ENCODE measurements at places on chromosomes 16 and 17. TPM values are rescaled to one million over a fixed set of nuclear protein-coding genes. Genes with fewer than 3 reads are reported as not detected.

DNA sequence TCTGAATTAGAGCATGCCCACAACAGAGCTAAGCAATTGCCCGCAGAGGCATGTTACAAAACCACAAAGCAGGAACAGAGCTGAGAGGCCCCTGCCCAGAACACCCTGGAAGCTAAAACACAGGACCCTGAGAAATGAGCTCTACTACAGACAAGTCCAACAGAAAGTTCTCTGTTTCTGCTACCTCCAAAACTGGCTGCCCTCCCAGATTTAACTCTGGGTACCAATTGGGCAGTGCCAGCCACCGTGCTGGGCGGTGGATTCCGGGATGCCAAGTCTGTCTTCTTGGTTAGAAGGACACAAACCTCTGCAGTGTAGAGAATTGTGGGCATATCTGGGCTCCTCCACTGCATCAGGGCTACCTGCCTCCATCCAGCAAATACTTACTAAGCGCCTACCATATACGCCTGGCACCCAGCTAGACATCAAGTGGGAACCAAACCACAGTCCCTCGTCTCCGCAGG is 1.0 kb downstream of the CMTM4 start:
- DNase-seq, result no peak

DNA sequence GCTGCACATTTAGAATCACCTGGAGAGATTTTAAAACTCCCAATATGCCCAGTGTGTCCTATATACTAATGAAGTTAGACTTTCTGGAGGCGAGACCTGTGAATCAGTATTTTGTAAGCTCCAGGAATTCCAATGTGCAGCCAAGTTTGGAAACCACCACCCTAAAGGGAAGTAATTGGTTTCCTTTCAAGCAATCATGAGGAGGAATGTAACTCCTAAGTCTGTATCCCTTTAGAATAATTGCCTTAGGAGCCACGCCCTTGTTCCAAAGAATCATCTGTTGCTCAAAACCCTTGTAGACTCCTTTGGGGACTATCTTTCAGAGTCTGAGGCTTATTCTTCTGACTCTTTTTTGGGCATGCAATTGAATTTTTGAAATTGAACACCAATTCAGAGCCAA is 84.4 kb downstream of the DNAH9 start:
- DNase-seq, result no peak

DNA sequence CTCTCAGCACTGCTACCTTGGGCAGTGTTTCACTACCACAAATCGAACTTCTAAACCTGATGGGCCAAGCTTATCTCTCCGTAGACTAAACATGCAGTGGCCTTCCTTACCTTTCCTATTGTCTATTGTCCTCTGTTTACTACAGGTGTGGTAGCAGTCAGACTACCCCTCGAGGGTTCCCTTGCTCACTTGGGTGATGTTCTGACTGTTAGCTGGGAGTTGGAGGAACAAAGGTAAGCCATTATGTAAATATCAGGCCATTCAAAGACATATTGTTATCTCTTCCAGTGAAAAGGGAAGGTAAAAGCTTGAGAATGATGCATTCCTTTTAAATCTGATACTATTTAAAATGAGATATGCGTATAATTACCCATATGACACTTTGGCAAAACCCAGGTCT is 828.3 kb upstream of the EEF2KMT start:
- DNase-seq, result no peak

- DNase-seq, result peak; percentile 36
Measured at GRCh38 chr17:79082311-79083190, 7.9 kb downstream of the ENGASE start.

DNA sequence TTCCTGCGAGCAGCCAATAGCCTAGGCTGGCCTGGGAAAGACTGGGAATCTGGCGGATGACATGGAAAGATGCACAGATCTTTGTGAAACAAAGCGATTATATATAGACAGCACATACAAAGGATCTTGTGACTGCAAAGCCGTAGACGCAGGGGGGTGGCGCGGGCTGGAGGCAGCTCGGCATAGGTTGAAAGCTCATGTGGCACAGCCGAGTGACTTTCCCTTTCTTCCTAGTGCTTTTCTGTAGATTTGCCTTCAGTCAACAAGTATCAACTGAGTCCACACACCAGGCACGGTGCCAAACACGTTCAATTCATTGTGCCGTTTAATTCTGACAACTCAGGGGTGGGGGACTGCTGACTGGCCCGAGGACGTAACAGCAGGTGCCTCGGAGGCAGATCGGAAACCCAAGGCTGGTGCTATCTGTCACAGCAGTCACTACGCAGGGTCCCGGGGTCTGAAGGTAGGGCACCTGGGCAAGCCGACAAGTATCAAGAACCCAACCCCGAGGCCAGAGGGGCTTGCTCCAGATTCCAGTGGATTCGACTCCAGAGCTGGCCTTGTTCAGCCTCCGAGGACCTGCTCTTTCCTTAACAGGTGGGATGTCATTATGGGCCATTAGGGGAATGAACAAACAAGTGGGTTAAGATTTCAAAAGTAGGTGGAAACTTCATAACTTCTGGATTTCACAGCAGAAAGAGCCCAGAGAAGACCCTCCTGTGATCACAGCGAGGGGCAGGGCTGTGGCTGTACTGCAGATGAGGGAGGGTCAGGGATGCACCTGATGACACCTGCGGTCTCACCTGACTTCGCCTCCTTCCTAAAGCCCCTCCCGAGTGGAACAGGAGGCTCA is 5.9 kb downstream of the PAM16 start:
- peak; percentile 47 for DNase-seq

GRCh38 chr16:586645-587590 is 2.9 kb upstream of the RAB40C start:
- peak; percentile 26 for DNase-seq

- DNase-seq, result no peak
Measured at GRCh38 chr16:88064889-88065746, 113.9 kb downstream of the BANP start.

- peak; percentile 68 for DNase-seq
Measured at GRCh38 chr17:8225813-8226535, 15.6 kb upstream of the AURKB start.

- no peak for DNase-seq
Measured at GRCh38 chr17:31224366-31224765, 72.7 kb downstream of the OMG start.

DNA sequence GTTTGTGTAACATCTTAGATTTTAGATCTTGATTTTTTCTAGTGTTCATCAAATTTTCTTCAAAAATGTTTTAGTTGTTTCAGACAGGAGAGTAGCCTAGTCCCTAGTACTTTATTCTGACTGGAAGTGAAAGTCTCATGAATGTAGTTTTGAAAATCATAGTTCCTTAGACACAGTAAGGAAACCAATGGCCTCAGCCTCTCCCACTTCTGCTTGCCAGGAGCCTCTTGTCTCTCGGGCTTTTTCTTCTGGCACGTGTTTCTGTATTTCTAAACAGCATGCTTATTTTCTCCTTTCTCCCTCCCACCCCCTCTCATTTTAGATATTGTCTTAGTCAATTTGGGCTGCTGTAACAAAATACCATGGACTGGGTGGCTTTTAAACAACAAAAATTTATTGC is 9.8 kb downstream of the SLFN5 start:
- DNase-seq, result no peak

- no peak for DNase-seq
Measured at GRCh38 chr17:55833306-55833705, 82.5 kb downstream of the PCTP start.

GRCh38 chr17:68289936-68290267 is 1.0 kb downstream of the SLC16A6 start:
- peak; percentile 4 for DNase-seq

GRCh38 chr17:51700011-51700760 is 439.8 kb downstream of the UTP18 start:
- no peak for DNase-seq

DNA sequence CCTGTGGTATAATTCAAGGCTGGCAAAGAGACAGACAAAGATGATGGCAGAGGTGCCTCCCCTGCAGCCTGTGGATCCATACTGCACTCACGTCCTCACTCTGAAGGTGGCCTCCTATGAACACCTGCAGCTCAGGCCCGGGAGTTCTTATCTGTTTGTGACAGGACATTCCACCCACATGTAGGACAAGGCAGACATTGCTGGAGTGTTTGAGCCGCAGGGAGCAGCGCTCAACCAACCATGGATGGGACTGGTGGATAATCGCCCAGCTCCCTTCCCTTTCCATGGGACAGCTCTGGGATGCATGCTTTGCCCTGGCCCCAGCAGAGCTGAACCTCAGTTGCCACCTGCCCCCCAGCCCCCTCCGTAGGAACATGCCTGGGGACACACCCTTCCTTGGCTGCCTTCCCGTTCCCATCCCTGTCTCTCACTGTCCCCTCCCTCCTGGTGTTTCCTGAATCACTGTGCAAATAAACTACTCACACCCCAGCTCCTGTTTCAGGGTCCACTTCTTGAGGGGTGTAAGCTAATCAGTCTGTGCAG is 22.2 kb downstream of the ITPRIPL2 start:
- DNase-seq, result peak; percentile 59

DNA sequence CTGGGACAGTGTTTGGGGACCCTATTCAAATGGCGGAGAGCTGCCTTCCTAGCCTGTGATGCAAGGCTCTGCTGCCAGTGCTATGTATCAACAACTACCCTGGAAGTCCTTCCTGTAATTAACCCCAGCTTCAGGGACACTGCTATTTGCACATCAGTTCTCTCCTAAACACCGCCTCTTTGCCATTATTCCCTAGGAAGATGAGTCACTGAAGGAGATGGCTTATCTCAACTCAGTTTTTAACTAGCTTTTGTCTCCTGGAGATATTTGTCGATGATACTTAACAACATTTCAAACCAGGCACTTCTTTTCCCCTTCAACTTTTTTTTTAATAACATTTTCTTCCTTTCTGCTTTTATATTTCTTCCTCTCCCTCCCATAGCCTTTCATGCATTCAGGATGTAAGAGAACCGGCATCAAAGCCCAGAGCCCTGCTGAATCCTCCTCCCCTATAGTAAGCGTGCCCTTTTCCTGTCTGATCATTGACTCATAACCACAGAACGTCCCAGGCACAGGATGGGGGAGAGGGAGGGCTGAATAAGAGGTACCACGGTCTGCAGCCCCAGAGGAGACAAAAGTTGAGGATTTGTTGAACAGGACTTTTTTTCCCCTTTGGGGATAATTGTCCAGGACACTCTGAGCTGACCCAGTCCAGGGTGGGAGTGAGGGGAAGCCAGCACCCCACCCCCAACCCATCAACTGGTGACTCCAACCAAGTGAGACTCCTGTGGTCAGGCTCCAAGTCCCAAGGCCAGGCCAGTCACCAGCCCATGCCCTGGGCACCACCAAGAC is 387.8 kb upstream of the SALL1 start:
- DNase-seq, result peak; percentile 79

DNA sequence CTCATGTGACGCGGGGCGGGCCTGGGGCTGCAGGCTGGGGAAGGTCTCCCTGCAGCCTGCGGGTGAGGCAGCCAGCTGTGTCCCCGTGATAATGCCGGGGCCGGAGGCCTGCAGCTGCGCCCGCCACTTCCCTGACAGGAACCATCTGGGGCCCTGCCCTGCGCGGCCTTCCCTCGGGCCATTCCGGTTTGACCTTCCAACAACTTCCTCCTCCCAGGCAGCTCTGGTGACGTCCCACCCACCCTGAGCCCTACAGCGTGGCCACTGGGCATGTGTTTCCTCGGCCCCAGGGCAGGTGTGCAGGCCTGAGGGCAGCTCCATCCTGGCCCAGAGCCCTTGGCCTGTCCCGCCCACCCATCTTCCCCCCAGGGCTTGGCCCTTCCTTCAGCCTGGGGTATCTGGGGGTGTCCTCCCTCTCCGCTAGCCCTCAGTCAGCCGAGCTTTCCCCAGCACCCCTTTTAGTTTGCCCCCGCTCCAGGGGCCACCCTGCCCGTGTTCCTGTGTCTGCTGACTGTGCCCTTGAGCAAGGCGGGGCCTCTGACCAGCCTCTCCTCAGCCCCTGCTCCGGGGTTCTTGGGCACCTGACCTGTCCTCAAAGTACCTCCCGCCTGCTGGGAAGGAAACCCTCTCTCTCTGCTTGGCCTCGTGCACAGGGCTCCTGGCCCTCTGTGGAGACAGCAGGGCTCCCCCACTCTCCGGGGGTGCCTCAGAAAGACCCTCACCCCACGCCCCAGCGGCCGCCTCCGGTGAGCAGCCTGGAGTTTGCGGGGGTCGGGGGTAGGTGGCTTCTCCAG is at the start of gene CBFA2T3:
TSS of gene CBFA2T3 (minus strand) at position 190 of the 794 bp plus-strand sequence. CDS start 400 bp downstream, outside the sequence.
- DNase-seq, result peak; percentile 94

DNA sequence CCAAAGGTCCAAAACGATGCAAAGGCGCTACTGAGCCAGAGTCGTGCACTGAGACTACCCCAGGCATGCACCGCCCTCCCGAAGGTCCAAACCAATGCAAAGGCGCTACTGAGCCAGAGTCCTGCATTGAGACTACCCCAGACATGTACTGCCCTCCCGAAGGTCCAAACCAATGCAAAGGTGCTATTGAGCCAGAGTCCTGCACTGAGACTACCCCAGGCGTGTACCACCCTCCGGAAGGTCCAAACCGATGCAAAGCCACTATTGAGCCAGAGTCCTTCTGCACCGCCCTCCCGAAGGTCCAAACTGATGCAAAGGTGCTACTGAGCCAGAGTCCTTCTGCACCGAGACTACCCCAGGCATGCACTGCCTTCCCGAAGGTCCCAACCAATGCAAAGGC is 27.1 kb downstream of the SLC43A2 start:
- no peak for DNase-seq

DNA sequence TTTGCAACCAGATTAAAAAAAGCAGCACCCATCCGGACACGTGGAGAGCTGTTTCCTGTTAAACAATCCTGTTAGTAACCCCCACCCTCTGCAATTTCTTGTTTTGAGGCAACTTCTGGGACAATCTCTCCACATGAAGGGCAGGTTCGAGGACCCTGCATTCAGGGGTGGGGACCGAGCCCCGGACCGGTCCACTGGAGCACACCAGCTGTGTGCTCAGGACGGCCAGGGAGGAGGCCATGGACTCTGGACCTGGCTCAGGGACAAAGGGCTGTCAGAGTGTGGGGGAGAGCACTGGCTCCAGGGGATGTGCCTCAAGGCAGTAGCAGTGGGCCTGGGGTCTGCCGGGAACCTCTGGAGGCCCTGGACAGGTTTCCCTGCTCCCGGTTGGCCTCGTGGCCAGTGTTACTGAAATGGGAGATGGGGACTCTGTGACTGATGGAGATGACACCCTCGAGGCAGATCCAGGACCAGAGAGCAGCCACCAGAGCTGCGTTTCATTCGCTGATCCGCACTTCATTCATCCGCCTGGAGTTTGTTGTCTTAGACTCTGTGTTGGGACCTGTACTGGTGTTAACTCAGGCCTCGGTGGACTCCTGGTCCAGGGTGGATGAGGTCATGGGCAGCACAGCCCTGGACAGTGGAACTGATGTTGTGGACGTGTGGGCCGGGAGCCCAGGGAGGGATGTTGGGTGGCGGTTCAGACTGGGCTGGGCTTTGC is 2.9 kb upstream of the CPNE7 start:
- DNase-seq, result no peak

GRCh38 chr17:79391376-79392233 is 219.2 kb downstream of the RBFOX3 start:
- DNase-seq, result peak; percentile 74

Gene TBC1D16
- total RNA-seq, result 48.8 TPM

Gene ANKRD11
- total RNA-seq, result 31.6 TPM

Gene KRT33B
- total RNA-seq, result not detected

Gene CTRB1
- total RNA-seq, result not detected

Gene SLC13A5
- 0.20 TPM for total RNA-seq

Gene GGT6
- total RNA-seq, result not detected

Gene IL21R
- total RNA-seq, result under 0.01 TPM

Gene USP31
- total RNA-seq, result 15.9 TPM

Gene TNP2
- not detected for total RNA-seq

Gene TEKT1
- total RNA-seq, result not detected

All from lung microvascular endothelial cell (primary cell).